ENCODE measurements at places on chromosomes 13 and 19.

GRCh38 chr13:23859455-23859854, 29.7 kb downstream of the MIPEP start:
- no peak for DNase-seq

DNA sequence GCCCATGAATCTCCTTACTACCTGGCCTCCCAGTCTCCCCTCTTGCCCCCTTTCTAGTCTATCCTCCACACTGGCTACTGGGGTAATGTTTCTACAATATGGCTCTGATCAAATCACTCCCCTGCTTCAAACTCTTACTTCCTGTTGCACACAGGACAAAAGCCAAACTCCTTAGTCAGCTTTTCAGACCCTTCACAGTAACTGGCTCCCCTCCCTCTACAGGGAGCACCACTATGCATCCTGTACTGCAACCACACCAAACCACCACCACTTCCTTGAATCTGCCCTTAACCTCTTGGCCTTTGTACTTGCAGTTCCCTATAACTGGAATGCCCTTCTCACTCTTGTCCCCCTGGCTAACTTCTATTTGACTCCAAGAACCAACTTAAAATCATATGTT, 32.2 kb downstream of the DEDD2 start:
- no peak for DNase-seq

DNA sequence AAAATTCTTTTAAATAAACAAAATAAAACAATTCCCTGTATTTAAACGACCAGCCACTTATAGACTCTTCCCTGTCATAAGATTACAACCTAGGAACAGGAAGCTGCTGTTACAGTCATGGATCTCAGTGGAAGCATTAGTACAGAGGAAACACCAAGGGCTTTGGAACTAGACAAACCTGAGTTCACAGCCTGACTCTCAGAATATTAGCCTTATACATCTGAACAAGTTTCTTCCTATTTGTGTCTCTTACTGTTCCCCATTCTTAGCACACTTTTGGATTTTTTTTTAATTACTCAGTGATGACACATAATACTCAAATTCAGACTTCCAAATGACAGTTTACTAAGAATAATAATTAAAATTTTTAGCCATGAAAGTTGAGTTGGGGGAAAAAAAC, 46.1 kb downstream of the ZDHHC20 start:
- no peak for DNase-seq

GRCh38 chr13:91417660-91418325, 19.4 kb downstream of the GPC5 start:
- DNase-seq, result no peak

- no peak for DNase-seq
Observed at GRCh38 chr13:44107357-44108121, 227.8 kb downstream of the LACC1 start.

DNA sequence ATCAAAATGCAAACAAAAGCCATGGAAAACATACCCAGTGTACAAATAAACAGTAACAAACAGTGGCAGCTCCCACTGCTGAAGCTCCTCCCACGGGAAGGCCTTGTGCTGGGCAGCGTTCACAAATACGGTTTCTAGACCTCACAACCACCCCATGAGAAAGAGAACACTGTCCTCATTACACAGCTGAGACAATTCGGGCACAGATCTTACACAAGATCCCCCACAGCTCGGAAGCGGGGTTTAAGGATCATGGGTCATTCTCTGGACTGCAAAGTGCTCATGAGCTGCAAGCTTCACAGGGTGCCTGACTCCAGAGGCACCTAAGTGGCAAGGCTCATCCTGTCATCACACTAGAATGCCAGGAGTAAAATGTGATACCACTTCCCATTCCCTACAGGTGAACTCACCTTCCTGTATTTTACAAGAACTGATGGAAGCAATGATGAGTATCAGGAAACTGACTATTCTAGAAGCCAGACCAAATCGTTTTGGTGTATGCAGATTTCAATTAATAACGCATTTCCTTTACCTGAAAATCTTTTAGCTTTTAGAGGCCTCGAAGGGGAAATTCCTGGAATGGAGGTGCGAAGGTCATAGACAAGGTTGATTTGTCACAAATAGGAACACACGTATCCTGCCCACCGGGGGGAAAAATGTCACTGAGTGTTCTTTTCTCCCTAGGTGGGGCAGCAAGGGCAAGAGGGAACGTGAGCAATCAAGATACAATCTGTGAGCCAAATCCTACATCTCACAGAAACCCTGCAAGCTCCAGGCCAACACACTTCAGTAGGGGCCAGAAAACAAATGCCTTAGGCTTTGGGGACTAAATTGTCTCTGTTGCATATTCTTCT, 41.2 kb downstream of the STK24 start:
- DNase-seq, result no peak

GRCh38 chr19:18436671-18437490, 1.1 kb downstream of the ISYNA1 start:
- peak; percentile 26 for DNase-seq

DNA sequence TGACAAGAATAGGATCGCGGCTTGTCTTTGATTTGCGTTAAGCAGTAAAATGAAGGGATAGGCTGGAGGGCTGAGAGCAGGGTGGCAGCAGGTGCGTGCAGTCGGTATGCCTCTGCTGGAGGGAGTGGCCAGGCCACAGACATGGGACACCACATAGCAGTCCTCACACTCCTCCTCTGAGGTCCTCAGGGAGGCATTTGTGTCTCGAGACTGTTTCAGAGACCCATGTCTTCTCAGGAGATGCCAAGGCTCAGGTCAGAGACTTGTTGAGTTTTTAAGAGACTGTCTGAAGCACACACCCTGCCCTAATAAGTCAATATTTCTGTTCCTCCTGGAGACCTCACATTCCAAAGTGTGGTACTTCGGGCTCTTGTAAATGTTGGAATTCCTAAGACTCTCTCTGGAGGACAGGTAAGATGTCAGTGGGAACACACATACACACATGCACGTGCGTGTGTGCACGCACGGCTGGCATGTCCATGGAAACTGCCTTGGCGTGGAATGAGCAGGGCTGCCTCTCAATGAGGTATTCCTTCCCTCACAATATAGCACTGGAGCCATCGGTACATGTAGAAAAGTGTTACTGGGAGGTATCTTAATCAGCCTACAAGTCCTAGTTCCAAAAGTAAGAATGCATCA, 46.4 kb downstream of the COL4A2 start:
- DNase-seq, result no peak

- DNase-seq, result no peak
Observed at GRCh38 chr19:3466635-3467034, 13.7 kb downstream of the SMIM24 start.

- DNase-seq, result no peak
Observed at GRCh38 chr13:59527500-59527899, 636.2 kb downstream of the DIAPH3 start.

GRCh38 chr13:67829641-67830040, 599.5 kb upstream of the PCDH9 start:
- no peak for DNase-seq

DNA sequence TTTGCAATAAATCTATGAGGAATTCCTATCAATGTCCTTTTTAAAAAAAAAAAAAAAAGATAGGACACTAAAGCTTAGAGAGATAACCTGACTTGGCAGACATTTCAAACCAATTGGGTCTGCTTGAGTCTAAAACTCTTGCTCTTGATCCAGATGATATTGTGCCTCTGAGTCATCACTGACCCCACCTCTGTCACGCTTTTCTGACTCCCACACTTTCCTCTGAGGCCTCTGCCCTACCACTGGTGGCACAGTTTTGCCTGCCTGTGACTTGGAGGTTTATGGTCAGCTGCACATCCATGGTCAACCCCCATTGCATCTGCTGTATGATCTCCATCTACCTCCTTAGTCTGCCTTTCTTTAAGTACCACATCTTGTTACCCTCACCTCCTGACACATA, 328.7 kb downstream of the SPRY2 start:
- no peak for DNase-seq

DNA sequence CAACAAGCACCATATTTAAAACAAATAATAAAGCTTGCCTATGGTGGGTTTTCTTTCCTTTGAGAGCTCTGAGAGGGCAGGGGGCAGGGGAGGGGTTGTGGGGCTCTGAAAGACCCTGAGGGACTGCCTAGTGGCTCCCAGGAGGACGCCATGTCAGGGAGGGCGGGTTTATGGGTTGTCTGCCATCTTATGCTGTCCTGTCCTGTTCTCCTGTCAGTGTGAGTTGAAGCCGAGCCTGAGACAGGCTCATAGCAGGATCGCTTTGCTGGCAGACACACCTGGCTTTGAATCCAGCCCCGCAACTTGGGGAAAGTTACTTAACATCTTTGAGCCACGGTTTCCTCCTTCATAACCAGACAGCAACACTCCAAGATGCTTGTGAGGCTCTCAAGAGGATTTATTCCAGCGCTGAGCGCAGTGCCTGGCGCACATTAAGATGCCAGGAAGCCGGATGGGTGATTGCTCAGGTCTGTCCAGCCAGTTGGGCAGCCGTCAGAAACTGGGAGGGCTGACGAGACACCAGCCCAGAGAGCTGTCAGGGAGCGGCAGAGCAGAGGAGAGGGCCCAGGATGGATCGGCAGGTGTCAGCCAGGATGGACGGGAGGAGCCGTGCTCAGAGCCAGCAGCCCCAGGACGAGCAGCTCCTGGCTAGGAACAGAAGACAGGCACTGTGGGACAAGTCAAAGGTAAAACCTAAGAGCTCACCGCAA, 36.8 kb upstream of the C1QTNF9 start:
- DNase-seq, result no peak

DNA sequence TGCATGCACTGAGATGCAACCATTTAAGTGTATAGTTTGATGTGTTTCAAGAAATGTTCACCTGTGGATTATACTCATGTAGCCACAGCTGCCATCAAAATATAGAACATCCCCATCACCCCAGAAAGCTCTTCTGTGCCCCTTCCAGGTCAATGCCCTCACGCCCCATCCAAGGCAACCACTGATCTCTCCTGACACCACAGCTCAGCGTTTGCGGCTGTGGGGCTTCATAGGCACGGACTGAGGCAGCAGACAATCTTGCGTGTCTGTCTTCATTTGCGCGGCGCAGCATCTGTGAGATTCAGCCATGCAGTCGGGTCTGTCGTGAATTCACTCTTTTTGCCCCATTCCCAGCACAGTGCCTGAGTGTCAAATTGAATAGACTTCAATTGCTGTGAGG, 153.8 kb upstream of the UQCRFS1 start:
- no peak for DNase-seq

- no peak for DNase-seq
Observed at GRCh38 chr13:112521073-112521685, 66.8 kb downstream of the TUBGCP3 start.

- peak; percentile 45 for DNase-seq
Observed at GRCh38 chr19:7199613-7200533, 94.3 kb downstream of the INSR start.

- DNase-seq, result no peak
Observed at GRCh38 chr19:48654299-48655059, 8.5 kb upstream of the CA11 start.

DNA sequence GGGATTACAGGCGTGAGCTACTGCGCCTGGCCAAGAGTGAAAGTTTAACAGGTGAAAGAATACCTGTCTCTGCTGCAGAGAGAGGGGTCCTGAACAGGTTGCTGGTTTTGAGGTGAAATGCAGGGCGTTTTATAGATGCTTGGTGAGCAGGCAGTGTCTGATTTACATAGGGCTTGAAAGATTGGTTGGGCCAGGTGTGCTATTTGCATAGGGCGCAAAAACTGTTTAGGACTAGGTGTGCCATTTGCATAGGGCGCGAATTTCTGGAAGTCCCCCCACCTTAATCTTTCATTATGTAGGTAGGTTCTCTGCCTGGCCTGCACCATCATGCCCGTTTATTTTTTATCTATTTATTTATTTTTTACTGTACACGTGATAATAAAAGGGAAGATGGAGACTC, 4.5 kb upstream of the NDUFB7 start:
- peak; percentile 76 for DNase-seq

- DNase-seq, result no peak
Observed at GRCh38 chr13:20716951-20717350, 13.5 kb downstream of the IL17D start.

DNA sequence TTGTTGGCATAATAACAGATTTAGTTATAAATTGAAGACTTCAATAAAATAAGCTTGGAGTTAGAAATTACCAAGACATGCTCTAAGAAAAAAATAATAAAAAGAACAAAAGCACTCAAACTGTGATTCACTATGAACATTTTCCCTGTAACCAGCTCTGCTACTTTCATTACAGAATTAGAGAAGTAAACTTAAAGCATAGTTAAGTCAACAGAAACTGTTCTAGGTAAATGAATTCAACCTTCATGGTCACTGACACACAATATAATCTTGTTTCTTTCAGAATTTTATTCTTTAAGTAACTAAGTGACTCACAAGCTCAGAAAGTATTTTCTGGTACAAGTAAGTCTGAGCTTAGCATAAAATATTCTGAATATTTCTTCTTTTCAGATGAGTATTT, 136.3 kb downstream of the KLF5 start:
- DNase-seq, result peak; percentile 12

GRCh38 chr13:98826146-98826545, 73.7 kb upstream of the SLC15A1 start:
- no peak for DNase-seq

DNA sequence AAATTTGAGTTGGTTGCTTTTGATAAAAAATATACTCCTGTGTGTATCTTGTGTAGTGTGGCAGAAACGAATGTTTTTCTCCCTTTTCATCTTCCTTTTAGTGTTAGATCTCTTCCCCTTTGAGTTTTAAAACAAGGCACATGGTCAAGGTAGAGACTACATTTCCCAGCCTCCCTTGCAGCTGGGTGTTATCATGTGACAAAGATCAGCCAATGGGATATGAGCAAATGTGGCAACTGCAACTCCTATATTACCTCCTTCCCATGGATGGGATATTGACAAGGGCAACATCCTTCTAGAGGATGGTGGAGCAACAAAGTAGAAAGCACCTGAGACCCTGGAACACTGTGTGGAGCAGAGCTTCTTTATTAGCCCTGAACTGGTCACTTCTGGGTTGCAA, 42.4 kb downstream of the ADGRE3 start:
- DNase-seq, result peak; percentile 2

DNA sequence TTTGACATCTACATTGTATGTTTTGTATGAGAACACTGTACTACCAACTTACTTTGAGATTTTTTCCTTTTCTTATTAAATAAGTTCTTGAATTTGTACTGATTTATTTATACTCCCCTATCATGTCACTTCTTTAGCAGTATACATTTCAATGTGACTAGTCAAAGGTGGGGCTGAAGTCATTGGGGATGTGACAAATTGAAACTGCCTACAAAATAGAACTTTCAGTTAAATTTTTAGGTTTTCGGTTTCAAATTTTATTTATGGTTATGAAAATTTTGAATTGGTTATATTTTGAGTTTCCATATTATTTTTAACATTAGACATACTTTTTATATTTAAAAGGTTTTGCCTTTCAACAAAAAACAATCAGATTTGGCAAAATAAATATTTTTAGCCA, 221.6 kb downstream of the NBEA start:
- no peak for DNase-seq

- DNase-seq, result no peak
Observed at GRCh38 chr13:52118595-52118994, 10.3 kb downstream of the NEK5 start.

DNA sequence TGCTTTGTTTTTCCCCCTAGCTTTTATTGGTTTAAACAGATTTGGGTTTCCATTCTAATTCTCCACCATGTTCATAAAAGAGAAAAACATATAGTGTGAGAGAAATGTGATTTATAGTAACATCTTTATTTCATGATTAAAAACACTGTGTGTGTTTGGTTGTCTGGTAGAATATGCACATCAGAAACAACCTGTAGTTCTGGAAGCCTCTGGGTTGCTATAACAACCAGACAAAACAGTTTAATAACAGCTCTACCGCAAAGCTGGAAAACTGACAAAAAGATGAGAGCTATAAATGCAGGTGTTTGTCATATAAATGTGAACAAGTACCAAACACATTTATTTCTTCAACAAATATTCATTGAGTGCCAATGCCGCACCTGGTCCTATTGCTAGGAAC, 9.8 kb downstream of the KBTBD6 start:
- no peak for DNase-seq

- DNase-seq, result no peak
Observed at GRCh38 chr13:23876265-23876664, 12.9 kb downstream of the MIPEP start.

All from NCI-H526 (cell line).